CD8-positive, alpha-beta T cell (primary cell): ENCODE measurements at places on chromosomes 5 and 9.

DNA sequence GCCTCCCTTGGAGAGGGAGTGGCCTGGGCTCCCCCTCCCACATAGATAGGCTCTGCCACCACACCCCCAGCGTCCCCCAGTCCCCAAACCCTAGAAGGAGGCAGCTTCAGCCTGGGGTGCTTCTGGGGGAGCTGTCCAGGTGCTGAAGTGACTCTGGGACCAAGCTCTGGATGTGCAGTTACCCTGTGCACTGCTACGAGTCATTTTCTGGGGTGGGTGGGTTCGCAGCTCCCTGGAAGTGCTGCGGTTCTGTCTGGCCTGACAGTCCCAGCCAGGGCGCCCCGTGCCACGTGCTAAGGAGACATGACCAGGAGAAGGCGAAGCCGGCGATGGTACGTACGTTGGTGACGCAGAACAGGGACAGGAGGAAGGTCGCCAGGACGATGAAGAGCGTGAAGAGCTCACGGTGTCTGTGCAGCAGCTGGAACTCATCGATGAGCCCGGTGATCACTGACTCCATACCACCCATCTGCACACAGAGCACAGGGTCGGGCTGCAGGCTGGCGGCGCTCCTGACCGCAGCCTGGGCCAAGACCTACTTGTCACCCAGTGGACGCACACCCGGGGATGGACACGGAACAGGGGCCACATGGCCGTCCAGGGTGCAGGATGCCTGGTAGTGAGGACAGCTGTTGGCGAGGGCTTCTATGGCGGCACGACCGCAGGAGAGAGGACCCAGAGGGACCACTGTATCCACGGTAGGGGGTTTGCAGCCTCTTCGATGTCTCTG is 35.7 kb downstream of the SLC6A3 start:
- DNase-seq: peak; percentile 19

DNA sequence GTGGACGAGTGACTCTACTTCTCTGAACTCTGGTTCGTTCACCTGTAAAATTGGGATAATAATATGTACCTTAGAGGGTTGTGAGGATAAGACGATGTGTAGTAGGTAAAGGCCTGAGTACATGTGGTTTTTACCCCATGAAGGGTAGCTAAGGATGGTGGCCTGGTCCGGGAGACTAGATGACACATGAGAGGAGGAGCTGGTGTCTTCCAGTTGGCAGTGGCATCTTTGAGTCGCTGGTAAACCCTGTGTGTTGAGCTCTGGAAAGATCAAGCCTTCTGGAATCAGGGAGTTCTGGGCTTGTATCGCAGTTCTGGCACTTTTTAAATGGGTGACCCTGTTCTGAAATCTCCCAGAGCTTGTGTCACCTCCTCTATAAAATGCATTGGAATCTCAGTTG is 166.4 kb upstream of the ZNF618 start:
- no peak for DNase-seq

- DNase-seq: no peak
Observed at GRCh38 chr5:107486489-107486888, 184.2 kb downstream of the EFNA5 start.

GRCh38 chr9:13431222-13431536 is 151.7 kb upstream of the MPDZ start:
- no peak for DNase-seq

GRCh38 chr5:146342882-146343865 is 4.5 kb downstream of the POU4F3 start:
- DNase-seq: no peak

GRCh38 chr5:50759526-50760270 is 93.3 kb downstream of the PARP8 start:
- no peak for DNase-seq

DNA sequence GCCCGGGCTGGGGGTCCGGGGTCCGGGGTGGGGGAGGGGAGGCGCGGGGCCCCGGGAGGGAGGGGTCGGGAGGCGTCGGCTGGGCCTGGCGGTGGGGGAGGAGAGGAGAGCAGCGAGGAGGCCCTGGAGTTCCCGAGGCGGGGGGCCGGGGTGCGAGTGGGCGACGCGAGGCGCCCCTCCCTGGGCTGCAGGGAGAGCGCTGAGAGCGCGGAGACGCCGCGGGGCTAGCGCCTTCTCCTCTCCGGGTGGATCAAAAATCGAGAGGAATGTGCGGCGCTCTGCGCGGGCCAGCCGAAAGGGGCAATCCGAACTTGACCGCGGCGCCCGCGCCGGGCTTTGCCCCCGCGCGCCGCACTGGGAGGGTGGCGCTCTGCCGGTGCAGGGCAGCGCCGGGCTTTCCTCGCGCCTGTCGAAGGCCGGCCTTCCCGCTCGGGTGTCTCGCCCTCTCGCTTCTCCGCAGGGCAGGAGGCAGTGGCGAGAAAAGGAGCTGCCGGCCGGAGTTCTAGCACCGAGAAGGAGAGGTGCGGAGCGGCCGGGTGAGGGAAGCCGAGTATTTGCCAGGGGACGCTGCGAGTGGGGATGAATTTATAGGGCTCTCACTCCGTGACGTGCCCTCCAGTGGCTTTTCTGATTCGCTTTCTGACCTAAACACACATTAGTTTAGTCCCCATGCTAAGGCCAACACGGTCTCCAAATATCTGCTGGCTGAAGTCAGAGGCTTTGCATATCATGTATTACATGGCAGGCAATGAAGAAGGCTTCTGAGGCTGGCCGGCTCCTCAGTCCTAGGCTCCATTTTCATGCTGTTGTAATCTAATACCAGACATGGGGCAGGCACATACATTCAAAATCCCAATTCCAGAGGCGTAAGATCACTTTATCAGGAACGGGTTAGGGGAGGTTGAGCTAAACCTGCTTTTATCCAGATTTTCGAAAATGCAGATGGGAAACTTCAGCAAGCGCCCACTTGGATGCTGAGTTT is 503 bp upstream of the GDNF start:
- DNase-seq: no peak

GRCh38 chr5:143642791-143643190 is 169.2 kb upstream of the HMHB1 start:
- DNase-seq: no peak

GRCh38 chr9:87102126-87102525 is 154.8 kb upstream of the GAS1 start:
- DNase-seq: no peak

DNA sequence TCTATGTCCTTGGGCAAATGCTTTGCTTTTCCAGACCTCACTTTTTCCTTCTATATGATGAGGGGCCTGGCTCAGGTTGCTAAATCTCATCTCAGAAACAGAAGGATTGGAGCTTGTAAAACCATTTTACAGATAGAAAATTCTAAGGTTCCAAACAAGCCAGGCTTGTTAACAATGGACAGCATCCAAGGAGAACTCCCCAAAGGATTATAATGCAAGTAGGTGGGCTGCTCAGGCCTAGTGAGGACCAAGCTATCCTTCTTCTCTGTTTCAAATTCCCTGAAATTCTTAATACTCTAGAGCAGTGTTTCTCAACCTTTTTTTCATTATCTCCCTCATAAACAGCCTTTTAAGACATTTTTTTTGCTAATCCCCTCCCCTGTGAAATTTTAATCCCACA is 269.8 kb downstream of the TMEM38B start:
- no peak for DNase-seq

- DNase-seq: no peak
Observed at GRCh38 chr5:132981288-132981687, 17.9 kb upstream of the AFF4 start.

DNA sequence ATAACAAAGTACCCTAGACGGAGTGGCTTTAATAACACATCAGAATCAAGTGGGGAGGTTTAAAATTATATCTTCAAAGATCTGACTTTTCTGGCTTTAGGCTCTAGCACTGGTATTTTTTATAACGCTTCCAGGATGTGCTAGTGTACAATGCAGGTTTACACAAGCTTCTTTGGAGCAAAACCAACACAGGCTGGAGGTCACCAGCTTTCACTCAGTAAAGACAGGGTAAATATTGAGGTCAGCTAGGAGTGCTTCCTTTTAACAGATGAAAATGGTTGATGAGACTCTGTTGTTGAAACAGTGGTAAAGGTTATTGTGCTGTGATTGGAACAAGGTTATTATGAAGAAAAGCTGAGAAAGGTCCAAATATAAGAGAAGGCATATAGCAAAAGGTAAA is 414.2 kb downstream of the TAF11L14 start:
- DNase-seq: no peak

DNA sequence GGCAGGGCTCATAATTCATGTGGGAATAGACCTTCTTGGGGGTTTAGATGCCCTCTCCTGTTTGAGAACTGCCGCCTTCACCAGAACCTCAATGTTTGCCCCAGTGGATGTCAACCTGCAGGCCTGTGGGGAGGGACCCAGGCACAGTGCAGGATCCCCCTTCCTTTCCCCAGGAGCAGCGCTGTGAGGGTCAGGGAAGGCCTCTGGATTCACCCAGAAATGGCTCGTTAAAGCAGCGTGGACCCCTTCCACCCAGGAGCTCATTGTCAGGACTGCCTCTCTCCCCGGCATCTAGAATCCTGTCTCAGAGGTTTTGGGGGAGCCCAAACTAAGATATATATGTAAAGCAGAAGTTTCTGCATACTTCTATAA is 188.3 kb downstream of the GADD45G start:
- no peak for DNase-seq

GRCh38 chr5:95682891-95683290 is at the start of gene SPATA9:
SPATA9 (minus strand) TSS chr5:95682991; CDS start chr5:95682854, 137 bp downstream.
- DNase-seq: no peak

GRCh38 chr5:109478830-109479229 is 69.1 kb upstream of the PJA2 start:
- DNase-seq: no peak

DNA sequence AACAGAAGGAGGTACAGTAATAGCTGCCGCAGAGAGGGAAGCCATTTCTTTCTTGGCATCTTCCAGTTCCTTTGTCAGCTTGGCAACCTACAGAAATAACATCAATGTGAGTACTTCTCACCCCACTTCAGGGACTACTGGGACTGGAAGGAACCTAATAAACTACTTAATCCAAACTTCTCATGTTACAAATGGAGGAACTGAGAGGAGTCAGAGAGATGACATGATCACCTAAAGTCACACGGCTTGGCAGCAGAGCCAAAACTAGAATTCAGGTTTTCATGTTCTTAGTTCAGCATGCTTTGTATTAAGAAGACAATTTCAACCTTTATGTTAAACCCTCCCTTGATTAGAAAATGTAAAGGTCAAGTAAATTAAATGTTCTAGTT is 44.7 kb downstream of the DIAPH1 start:
- no peak for DNase-seq

- DNase-seq: no peak
Observed at GRCh38 chr5:129244478-129244877, 149.9 kb downstream of the ISOC1 start.

GRCh38 chr9:71663216-71663615 is 105.1 kb downstream of the CEMIP2 start:
- no peak for DNase-seq

DNA sequence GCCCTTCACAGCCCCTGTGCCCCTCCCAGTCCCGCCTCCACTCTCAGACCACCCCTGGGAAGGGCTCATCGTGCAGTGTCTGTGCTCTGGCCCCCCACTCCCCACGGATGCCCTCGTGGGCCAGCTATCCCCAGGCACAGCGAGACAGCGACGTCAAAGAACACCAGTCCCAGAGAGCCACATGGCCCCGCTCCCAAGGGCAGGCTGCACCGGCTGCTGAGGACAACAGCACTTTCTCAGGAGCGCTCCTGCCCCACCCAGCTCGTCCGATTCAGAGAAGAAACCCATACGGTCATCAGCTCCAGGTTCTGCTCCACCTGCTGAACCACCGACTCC is 4.8 kb upstream of the SNAPC4 start:
- no peak for DNase-seq

- no peak for DNase-seq
Observed at GRCh38 chr5:156798201-156798600, 51.9 kb upstream of the PPP1R2B start.

DNA sequence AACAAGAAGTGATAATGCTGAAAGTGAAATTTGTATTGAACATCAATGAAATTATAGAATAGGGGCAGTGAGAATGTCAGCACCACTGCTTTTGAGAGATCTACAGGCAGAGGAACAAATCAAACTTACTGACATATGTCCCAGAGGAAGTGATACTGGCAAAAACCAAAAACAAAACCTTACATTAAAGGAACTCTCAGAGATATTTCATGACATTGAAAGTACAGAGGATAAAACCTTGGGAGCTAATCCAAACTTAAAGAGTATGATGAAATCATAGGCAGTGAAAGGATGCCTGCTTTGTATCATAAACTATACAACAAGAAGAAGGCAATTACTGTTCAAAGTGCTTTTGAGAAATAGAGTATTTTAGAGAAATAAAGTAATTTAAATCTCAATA is 90.4 kb upstream of the SV2C start:
- DNase-seq: no peak

DNA sequence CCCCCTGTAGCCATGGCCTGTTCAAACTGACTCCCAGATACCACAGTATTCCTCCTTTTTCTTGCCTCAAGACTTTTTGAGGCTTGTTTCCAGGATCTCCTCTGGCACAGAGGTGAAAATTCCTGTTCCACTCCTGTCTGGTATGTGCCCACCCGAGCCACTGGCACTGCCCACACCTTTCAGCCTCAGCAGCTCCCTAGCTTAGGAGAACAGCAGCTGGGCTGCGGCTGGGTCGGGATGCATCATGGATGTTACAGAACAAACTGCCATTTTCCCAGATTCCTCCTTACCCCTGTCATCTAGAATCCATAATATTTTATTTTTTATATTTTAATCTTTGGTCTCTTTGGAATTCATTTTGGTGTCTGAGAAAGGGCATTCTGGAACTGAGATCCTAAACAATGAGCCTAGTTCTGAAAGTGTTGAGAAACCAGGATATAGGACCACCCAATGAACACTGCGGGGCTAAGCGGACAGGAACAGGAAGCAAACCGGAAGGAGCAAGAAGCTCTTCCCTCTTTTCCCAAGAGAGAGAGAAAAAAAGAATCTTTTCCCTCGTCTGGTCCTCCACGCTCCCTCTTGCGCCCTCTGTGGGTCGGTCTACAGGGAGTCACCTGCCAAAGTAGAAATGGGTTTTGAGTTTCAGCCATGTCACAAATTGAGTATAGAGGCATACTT is 12.5 kb downstream of the OR2S2 start:
- DNase-seq: peak; percentile 70

DNA sequence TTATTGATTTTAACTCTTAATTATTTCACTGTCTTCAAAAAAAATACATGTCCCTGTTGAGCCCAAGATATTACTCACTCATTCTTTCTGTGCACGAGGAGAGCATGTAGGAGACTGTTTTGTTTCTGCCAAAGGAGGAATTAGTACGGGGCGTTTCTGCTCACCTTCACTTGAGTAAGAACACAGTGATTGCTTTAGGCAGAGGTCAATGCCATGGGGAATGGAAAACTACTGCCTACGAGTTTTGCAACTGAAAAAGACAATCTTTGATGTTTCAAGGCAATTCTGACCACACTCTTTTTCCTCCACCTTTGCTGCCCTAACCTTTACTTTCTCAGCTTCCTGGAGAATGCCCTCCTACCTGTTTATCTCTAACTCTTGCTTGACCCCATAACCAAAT is 109.4 kb downstream of the CCDC192 start:
- DNase-seq: no peak

- no peak for DNase-seq
Observed at GRCh38 chr9:126093771-126094170, 232.9 kb upstream of the MVB12B start.

GRCh38 chr5:59342181-59342580 is 551.3 kb downstream of the PDE4D start:
- DNase-seq: no peak
